Osteoblast (primary cell): ENCODE measurements at places on chromosomes 16 and 17.

GRCh38 chr17:34539881-34540280 is 39.5 kb upstream of the TMEM132E start:
- DNase-seq, result no peak

DNA sequence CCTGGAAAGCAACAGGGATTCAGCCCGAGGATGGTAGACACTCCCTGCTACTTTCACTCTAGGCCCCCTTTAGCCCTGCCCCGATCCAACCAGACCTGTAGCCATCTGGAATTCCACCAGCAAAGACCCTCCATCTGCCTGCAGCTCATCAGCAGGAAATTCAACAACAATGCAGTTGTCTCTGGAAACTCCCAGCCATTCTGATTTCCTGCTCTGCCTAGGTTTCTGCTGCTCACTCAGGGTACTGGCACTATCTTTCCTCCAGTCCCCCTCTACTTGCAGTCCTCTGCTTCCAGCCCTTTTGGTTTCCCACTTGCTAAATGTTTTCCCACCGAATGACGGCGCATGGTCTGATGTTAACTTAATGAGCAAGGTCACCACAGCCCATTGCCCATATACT is 2.7 kb upstream of the SP6 start:
- peak; percentile 49 for DNase-seq

DNA sequence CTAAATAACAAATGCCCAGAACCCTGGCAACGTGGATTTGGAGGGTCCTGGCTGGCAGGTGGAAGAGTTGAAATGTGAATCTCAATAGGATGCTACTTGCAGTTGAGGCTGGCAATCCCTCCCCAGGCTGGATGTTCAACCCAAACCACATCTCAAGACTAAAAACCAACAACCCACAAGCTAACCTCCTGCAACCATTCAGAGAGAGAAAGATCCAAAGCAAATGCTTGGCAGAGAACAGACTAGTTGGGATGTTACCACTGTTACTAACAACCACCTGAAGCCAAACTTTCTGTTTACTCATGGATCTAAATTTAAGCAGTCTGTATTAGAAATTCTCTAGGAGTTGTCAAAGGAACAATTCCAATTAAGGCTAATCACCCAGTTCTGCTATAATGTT is 27.9 kb downstream of the SMG6 start:
- no peak for DNase-seq

- DNase-seq, result no peak
These were observed 146.3 kb downstream of the XYLT1 start for GRCh38 chr16:17324451-17324850.

DNA sequence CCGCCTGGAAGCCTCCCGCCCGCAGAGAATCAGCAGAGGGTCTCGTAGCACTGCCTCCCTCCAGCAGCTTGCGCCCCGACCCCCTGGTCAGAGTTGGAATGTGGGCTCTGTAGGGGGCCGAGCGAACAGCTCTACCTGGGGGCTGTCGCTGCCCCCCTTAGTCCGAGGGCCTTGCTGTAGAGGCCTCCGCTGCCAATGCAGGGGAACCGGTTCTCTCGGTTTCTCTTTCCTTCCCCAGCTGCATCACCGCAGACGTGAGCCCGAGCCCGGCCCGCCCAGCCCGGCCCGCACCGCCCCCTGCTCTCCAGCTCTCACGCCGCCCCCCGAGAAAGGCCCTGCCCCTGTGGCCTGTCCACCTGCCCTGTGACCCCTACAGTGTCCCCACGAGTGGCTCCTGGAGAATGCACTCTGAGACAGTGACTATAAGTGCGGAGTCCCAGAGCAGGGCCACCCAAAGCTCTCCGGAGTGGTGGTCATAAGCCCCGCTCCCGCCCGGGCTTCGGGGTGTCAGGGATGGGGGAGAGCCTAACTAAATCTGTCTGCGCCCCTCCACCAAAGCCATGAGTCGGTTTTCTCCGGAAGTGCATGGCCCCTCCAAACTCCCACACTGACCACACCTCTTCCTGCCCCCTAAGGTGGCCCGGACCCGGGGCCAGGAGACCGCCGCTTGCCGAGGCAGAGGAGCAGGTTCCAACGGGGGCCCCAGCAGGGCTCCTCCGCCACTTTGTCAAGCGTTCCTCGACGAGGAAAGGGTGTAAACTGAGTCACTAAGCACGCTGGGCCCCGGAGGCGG is 1.7 kb downstream of the ARHGAP27 start:
- peak; percentile 93 for DNase-seq
